ENCODE measurements at places on chromosomes 7 and 10. TPM values are rescaled to one million over a fixed set of nuclear protein-coding genes. Genes with fewer than 3 reads are reported as not detected.

GRCh38 chr10:12333380-12334185 is 15.8 kb upstream of the CAMK1D start:
- H3K4me3 ChIP-seq, result no peak overlapping the region
- H3K4me1 ChIP-seq, result no peaks in the 10 kb centered on the region
- no peaks in the 10 kb centered on the region for H3K36me3 ChIP-seq

GRCh38 chr7:17773289-17773626 is 167.0 kb downstream of the SNX13 start:
- no peaks in the 10 kb centered on the region for H3K36me3 ChIP-seq
- no peak for DNase-seq
- peak overlapping the region; percentile 23 for H3K27ac ChIP-seq
- H3K4me1 ChIP-seq, result peaks cover 5% of the 10 kb centered on the region

DNA sequence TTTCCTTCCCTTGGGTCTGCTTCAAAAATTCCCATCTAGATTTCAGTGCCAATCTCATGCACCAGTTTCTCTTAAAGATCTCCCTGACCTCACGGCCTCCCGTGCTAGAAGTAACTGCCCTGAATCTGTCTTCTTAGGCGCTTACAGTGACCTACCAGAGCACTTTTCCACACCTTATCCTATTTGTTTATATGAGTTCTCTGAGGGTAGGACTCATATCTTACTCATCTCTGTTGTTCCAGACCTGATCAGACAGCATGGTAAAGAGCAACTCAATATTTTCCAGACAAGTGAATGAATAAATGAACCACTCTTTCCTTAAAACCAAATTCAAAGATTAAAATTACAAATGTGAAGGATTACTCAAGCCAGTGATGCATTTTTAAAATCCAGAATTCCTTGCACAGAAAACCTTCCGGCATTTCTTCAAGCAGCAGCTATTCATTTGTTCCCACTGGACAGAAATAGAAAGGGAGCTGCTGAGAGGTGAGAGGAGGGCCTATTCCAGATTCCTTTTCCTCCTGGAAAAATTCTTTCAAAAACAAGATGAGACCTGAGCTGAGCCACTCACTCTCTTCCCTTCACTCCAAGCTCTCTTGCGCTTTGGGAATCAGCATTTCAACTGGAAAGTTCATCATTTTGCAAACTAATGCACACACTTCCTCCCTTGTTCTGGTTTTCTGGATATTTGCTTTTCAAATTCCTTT is 94.6 kb downstream of the ELMO1 start:
- H3K36me3 ChIP-seq, result no peaks in the 10 kb centered on the region
- DNase-seq, result no peak
- H3K4me3 ChIP-seq, result no peak overlapping the region
- peaks cover 8% of the 10 kb centered on the region for H3K4me1 ChIP-seq
- peak overlapping the region; percentile 58 for H3K27ac ChIP-seq

Gene ZP3
- total RNA-seq, result 0.96 TPM

GRCh38 chr10:30357075-30357801 is 8.2 kb upstream of the MTPAP start:
- H3K4me1 ChIP-seq, result no peaks in the 10 kb centered on the region
- H3K4me3 ChIP-seq, result no peak overlapping the region
- DNase-seq, result no peak
- no peak overlapping the region for H3K27ac ChIP-seq
- no peaks in the 10 kb centered on the region for H3K36me3 ChIP-seq
- no peaks in the 10 kb centered on the region for H3K27me3 ChIP-seq

DNA sequence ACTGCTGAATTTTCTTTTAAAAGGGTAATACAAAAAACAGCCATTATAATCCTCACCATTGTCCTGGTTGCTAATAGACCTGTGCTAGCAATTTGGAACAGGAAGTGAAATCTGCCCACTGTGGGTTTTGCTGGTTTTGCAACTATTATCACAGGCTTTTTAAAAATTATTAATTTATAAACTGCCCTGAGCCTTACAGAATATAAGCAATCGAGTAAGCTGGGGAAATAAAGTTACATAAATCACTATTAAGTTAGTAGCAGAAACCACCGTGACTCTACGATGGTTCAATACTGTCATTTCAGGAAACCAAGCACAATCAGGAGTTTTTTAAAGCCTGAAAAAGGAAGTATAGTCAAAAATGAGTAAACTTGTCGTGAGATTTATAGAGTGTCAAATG is 62.3 kb downstream of the TMEM26 start:
- H3K4me3 ChIP-seq, result no peak overlapping the region
- H3K27ac ChIP-seq, result no peak overlapping the region
- no peak for DNase-seq
- no peaks in the 10 kb centered on the region for H3K4me1 ChIP-seq
- no peaks in the 10 kb centered on the region for H3K27me3 ChIP-seq

DNA sequence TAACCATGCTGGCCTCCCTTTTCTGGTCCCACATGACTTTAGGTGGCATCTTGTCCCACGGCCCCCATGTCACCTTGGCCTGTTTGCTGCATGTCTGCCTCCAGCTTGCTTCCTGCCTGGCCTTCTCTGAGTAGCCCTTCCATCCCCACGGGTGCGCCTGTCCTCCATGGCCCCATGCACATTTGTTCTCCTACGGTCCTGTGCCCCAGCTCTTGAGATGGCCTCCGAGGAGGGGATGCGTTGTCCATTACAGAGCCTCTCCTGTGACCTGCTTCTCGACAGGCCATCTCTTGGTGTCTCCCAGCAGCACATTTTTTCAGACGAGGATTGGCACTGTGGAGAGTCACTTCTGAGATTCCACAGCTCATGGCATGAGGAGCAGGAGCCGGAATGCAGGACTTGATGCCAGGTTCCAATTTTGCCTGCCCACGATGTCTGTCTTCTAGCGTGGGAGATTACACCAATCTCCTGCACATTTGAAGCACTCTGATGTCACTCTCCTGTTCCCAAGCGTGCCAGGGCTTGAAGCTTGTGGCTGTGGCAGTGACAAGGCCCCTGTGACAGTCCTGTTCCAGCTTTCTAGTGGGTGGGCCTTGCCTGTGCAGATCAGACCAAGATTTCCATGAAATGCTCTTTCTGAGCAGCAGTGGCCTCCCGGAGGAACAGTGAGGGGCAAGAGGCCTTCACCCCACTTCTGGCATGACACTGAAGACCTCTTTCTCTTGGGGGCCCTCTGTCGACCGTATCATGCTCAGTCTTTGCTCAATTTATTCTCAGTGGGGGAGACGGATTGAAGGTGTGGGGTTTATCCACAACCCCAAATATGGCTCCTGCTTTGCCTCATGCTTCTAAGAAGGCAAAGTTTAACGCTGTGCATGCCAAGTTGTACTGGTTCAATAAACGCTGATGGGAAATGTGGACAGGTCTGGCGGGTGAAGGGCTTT is 13.4 kb downstream of the WDFY4 start:
- no peaks in the 10 kb centered on the region for H3K36me3 ChIP-seq
- no peak overlapping the region for H3K27ac ChIP-seq
- no peak overlapping the region for H3K4me3 ChIP-seq
- no peak for DNase-seq
- H3K4me1 ChIP-seq, result no peaks in the 10 kb centered on the region
- H3K27me3 ChIP-seq, result no peaks in the 10 kb centered on the region

GRCh38 chr7:105402221-105403095 is 13.7 kb upstream of the SRPK2 start:
- H3K27ac ChIP-seq, result no peak overlapping the region
- H3K4me3 ChIP-seq, result no peak overlapping the region
- no peaks in the 10 kb centered on the region for H3K27me3 ChIP-seq
- H3K36me3 ChIP-seq, result no peaks in the 10 kb centered on the region
- no peaks in the 10 kb centered on the region for H3K4me1 ChIP-seq

- H3K4me1 ChIP-seq, result no peaks in the 10 kb centered on the region
- no peaks in the 10 kb centered on the region for H3K27me3 ChIP-seq
- no peaks in the 10 kb centered on the region for H3K36me3 ChIP-seq
- H3K27ac ChIP-seq, result no peak overlapping the region
Observed at GRCh38 chr10:113216102-113216501, 266.1 kb downstream of the TCF7L2 start.

DNA sequence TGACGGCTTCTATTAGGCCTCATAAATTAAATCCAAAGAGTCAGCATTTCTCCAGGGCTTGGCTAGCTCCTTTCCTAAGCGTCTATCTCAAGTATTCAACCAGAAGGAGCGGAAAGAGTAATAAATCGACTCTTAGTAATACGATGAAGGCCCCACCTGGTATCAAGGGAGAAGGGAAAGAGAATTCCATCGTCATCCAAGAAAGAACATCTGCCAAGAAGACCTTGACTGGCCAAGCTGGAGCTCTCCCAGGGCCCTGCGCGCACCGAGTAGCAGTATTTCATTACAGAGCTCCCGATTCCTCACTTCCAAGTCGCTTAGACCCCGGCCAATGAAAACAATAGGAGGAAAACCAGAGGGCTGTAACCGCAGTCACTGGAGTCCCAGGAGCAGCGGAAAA is 178.0 kb upstream of the FRMD4A start:
- no peaks in the 10 kb centered on the region for H3K36me3 ChIP-seq
- no peaks in the 10 kb centered on the region for H3K4me1 ChIP-seq
- H3K27me3 ChIP-seq, result no peaks in the 10 kb centered on the region

- H3K36me3 ChIP-seq, result no peaks in the 10 kb centered on the region
- H3K27ac ChIP-seq, result no peak overlapping the region
- H3K4me1 ChIP-seq, result no peaks in the 10 kb centered on the region
- no peak for DNase-seq
- H3K4me3 ChIP-seq, result no peak overlapping the region
Observed at GRCh38 chr7:138259675-138260074, 183.4 kb downstream of the AKR1D1 start.

Data from psoas muscle (tissue), 8 donors.